T-helper 9 cell (primary cell): ENCODE measurements at places on chromosomes 4 and X.

GRCh38 chr4:71595576-71596108 is 188.2 kb downstream of the GC start:
- no peak for DNase-seq

DNA sequence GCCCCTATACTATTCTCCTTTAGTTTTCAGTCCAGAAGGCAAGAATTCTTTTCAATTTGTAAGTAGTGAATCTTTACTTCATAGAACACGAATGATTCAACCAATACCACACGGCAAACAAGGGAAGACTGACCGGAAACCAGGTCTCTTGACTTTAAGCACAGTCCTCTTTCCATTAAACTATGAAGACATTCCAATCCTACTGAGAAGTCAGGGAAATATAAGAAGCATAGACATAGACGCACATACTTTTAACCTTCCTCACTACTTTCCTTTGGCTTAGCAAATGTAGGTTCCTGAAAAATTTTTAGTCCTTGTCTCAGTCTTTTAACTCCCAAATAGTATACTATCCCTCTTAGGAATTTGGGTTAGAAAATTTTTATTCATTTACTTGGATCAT is 9.1 kb downstream of the CHRDL1 start:
- no peak for DNase-seq

DNA sequence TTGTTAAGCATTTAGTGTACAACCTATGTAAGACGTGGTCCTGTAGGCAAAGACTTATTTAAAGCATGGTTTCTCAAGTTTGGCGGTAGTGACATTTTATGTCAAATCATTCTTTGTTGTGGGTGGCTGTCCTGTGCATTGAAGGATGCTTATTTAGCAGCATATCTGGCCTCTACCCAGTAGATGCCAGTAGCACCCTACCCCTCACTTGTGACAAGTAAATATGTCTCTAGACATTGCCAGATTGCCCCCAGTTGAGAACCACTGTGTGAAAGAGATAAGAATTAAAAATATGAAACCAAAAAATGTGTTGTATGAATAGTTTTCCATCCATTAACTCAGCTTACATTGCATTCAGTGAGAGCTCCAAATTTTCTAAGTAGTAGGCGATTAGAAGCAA is 25.5 kb downstream of the MMAA start:
- DNase-seq, result no peak

- DNase-seq, result no peak
These were observed 78.3 kb upstream of the STIM2 start for GRCh38 chr4:26782168-26782829.

- DNase-seq, result no peak
These were observed 224.0 kb downstream of the APBB2 start for GRCh38 chr4:40990236-40990898.

- no peak for DNase-seq
These were observed 11.2 kb downstream of the KLHL8 start for GRCh38 chr4:87209182-87209581.

- peak; percentile 72 for DNase-seq
These were observed 34.6 kb downstream of the NBDY start for GRCh38 chrX:56763556-56764152.

GRCh38 chr4:142974328-142974727 is 128.2 kb upstream of the INPP4B start:
- no peak for DNase-seq

- DNase-seq, result no peak
These were observed 33.7 kb upstream of the ANKRD50 start for GRCh38 chr4:124745985-124746801.

DNA sequence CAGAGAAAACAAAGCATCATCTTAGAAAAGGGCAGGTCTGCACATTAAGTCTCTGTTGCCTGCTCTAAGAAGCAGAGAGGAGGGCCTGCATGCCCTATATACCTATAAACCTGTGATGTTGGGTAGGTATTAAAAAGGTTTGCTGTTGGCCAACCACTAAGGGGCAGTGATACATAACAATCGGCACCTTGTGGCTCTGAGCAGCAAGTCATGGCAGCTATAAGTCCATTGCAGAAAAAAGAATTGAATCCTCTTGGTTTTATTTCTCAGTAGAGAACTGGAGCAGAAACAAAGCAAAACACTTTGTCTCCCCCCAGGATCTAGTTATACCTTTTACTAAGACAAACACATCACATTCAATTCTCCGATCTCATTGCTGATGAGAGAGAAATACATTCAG is 1364.4 kb downstream of the STIM2 start:
- no peak for DNase-seq

GRCh38 chr4:159206427-159206871 is 103.6 kb downstream of the RAPGEF2 start:
- DNase-seq, result no peak

DNA sequence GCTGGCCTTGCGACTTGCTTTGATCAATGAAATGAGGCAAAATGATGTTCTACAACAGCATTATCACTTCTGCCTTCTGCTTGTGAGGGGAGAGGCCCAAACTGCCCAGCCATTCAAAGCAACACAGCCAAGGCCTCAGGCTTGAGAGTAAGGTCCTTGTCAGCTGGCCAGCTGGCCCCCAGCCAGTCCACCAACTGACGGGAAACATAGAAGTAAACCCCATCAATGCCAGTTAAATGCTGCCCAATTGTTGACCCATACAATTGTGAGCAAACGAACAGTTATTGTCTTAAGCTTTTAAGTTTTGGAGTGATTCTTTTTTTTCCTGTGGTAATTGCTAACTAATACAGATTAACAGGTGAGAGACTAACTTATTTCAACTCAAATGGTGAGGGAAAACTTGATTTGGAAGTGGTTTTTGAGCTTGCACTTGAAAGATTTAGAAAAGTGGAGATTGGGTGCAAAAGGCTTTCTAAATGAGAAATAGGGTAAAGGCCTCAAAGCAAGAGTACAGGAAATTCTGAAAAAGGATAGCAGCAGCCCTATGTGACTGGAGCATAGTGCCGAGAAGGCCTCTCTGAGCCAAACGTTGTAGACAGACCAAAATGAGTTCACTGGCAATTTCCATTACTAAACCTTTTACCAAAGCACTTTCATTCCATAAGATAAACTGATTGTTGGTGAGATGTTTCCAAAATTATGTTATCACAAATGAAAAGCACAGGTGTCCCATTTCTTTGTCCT is 66.9 kb downstream of the ARHGEF38 start:
- DNase-seq, result no peak

DNA sequence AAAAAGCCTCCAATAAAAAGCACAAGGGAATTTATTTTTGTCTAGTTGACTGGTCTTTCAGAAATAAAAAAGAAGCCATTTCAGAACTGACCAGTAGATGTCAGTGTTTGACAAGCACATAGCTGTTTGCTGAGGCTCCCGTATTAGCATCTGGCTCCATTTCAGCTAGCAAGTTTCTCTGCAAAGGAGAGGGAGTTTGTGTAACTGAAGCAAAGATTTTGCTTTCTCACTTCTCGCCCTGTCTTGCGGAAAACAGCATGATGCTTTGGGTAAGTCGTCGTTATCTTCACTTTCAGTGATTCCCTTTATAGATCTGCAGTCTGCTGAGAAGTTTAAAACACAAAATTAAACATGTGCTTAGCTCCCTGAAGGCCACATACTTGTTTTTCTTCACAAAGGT is 85.5 kb downstream of the CT47B1 start:
- no peak for DNase-seq

GRCh38 chrX:66024570-66024969 is 15.3 kb downstream of the VSIG4 start:
- DNase-seq, result no peak

- DNase-seq, result no peak
These were observed 42.4 kb upstream of the ARHGEF6 start for GRCh38 chrX:136823175-136823574.

GRCh38 chr4:96681218-96681617 is 841.3 kb downstream of the PDHA2 start:
- no peak for DNase-seq

GRCh38 chrX:149312988-149313387 is 192.1 kb downstream of the IDS start:
- DNase-seq, result no peak

- no peak for DNase-seq
These were observed 114.9 kb upstream of the SMIM31 start for GRCh38 chr4:164639001-164639400.

GRCh38 chrX:2888309-2888708 is 40.8 kb downstream of the ARSD start:
- no peak for DNase-seq

- DNase-seq, result no peak
These were observed 1299.5 kb downstream of the FSTL5 start for GRCh38 chr4:160864253-160864652.

- DNase-seq, result no peak
These were observed 30.8 kb upstream of the CXCL8 start for GRCh38 chr4:73709451-73710033.

DNA sequence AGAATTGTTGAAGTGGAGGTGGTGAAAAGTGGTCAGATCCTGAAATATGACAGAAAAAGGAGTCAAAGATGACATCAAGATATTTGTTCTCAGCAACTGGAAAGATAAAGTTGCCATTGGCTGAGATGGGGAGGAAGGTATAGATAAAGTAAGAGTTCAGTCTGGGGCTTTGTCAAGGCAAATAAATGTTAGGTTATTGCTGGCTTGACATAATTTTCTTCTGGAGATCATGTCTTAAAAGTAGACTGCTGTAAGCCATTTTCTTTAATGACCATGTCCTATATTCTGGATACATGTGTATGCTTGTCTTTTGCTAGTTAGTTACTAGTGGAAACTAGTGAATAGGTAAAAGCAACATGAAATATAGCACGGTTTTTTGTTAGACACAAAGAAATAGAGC is 5.6 kb downstream of the USP53 start:
- DNase-seq, result no peak

DNA sequence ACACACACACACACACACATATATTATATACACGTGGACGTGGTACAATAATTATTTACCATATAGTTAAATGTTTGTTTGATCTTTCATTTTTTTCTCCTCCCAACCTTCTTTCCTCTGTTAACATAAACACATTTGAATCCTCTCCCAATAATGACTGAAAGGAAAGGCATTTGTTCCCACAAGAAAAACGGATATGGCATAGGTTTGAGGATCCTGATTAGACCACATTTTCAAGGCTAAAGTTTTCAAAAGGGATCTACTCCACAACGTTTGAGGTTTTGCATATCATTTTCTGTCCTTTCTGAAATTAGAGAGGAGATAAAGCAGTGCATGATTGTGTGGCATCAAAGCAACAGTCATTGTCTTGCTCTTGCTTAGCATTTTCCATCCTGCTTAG is 1883.4 kb downstream of the STIM2 start:
- DNase-seq, result no peak

GRCh38 chr4:187633245-187633644 is 362.3 kb upstream of the ZFP42 start:
- no peak for DNase-seq

DNA sequence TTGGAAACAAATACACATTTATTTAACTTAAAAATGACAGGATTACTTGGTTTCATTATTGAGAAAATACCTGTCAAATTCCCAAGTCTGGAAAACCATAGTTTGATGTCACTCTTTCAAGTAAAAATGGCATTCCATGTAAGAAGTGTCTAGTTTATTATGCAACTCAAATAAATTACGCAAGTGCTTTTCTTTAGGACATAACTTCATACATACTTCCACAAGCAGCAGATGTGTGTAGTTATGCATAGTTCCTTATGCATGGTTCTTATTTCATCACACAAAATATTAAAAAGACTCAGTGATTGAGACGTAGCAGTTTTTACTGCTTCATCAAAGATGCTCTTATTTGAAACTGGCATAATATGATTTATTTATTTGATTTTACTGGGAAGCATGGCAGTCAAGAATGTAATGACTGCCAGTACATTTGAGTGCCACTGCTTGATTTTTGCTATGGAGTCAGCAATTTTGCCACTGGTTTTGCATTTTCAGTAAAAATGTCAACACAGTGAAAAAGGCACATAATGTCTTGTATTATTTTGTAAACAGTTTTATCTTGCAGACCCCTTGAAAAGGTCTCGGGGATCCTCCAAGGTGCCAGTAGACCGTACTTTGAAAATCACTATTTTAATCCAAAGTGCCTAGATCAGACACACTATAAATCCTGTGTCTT is 62.1 kb downstream of the CLCN3 start:
- DNase-seq, result no peak

GRCh38 chrX:74464722-74465121 is 43.4 kb downstream of the SLC16A2 start:
- no peak for DNase-seq

- peak; percentile 34 for DNase-seq
These were observed 2.5 kb downstream of the CXorf38 start for GRCh38 chrX:40644821-40645358.

DNA sequence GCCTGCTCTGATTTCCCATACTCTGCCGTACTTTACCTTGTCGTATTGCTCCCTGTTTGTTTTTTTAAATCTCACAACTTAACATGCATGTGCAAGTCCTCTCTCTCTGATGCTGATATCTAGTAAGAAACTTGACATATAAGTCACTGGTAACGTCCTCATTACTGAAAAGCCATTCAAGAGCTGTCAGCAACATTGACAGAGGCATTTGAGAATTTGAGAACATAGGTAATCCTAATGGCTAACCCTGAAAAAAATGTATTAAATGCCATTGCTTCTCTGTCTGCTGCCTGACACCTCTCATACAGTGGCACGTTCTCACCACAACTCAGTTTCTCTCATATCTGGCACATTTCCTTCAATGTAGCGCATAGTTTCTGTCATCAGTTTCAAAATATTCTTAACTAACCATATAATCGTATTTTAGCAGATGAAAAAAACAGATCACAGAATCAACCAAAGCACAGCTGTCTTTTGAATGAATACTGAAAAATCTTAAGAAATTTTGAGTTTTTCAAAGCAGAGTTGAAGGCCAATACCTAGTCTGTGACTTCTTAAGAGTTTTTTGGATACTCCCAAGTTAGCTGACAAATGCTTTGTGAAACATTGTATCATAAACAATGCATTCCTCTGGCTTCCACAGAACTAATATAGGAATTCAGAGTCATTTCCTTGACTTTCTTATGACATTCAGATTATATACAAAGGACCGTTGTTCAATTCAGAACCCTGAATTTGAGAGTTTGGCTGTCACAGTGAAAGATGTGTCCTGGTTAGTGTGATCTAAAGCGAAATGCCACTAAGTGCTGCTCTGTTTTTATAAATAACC is 996.4 kb downstream of the C4orf33 start:
- DNase-seq, result no peak

DNA sequence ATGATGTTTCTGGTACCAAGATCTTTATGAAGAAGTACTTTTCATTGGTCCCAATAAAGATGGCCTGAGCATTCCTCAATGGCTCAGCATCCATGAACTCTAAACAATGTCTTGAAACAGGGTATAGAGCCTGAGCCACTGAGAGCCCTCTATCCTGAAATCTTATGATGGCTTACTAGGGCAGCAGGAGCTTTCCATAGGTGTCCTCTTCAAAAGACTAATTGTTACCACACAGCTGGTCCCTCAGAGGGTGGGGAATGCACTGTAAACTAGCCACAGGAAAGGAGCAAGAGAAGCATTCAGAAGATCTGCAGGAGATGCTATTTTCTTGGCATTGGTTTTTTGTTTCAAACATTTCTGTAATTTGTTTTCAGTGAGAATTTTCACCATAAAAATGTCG is 5.6 kb upstream of the BANK1 start:
- no peak for DNase-seq
